B cell (primary cell): ENCODE measurements at places on chromosomes 3 and 15.

GRCh38 chr3:172438186-172438585 is 10.1 kb downstream of the GHSR start:
- no peak overlapping the region for H3K27ac ChIP-seq
- no peak for DNase-seq
- no peak overlapping the region for H3K4me3 ChIP-seq
- no peaks in the 10 kb centered on the region for H3K36me3 ChIP-seq
- H3K4me1 ChIP-seq = no peaks in the 10 kb centered on the region

DNA sequence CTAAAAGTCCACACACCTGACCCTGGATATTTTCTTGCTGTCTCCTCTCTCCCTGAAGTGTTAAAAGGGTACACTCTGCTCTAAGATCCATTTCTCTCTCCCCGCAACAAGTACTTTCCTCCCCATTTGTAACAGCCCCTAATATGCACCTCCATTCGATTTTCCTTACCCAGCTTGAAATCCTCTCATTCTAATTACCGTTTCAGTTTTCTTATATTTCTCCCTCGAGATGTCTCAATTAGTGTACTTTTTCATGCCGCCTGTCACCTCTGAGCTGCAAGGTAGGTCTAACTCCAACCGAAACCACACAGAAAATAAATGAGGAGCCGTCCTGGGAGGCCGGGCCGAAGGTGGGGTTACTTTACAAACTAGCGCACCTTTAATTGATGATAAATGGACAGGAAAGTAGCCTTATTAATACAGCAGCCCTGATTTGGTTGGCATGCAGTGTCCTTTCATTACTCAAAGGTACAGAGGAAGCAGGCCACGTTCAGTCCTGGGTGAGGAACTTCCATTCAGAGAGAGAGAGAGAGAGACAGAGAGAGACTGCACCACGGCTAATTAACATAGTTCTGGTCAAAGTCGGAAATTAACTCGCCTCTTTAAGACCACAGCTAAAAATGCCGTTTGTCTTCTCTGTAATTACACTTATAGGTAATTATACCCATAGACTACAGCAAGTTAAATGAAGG is 319.9 kb downstream of the ARRDC4 start:
- H3K4me1 ChIP-seq = no peaks in the 10 kb centered on the region
- no peak overlapping the region for H3K4me3 ChIP-seq
- no peaks in the 10 kb centered on the region for H3K36me3 ChIP-seq

GRCh38 chr3:12507591-12508281 is 23.5 kb downstream of the TSEN2 start:
- H3K36me3 ChIP-seq = peaks cover 17% of the 10 kb centered on the region
- DNase-seq = no peak
- no peak overlapping the region for H3K4me3 ChIP-seq
- no peaks in the 10 kb centered on the region for H3K4me1 ChIP-seq
- H3K27ac ChIP-seq = no peak overlapping the region

DNA sequence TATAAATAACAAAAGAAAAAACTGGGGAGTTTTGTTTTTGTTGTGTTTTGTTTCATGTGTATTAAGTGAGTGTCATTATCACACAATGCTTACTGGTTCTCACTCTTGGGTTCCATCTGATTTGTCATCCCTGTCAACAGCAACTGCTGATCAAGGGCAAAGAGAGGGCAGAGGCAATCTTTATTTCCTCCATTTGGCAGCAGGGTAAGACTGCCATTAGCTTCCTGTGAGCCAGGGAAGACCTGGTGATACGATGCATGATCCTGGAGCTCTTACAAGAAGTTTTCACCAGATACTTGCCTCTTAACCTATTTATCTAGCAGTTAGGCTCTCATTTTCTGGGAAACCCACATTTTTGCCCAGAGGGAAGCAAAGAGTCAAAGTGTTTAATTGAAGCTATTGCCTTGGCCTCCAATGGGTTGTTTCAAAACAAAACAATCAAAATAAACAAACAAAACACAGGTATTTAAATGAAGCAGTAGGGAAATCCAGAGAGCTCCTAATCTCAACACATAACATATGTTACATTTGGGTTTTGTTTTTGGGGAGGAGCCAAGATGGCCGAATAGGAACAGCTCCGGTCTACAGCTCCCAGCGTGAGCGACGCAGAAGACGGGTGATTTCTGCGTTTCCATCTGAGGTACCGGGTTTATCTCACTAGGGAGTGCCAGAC is 529.8 kb downstream of the MAGI1 start:
- H3K4me1 ChIP-seq = no peaks in the 10 kb centered on the region
- H3K27ac ChIP-seq = no peak overlapping the region
- H3K4me3 ChIP-seq = no peak overlapping the region
- no peaks in the 10 kb centered on the region for H3K36me3 ChIP-seq

DNA sequence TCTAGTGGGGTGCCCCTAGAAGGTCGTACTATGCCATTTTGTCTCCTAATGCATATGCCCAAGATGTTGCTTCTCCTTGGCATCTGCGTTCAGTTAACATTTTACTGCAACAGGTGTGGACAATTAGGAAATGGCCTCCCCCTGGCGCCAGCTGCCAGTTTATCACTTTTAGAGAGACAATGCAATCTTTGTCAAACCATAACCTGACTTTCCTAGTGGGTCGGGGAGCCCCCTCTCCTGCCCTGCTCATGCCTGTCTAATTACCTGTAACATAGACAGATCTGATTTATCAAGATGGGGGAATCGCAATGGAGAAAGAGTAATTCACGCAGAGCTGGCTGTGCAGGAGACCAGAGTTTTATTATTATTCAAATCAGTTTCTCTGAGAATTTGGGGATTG is 353.7 kb upstream of the SGO1 start:
- H3K4me3 ChIP-seq = no peak overlapping the region
- no peak for DNase-seq
- H3K4me1 ChIP-seq = no peaks in the 10 kb centered on the region
- H3K36me3 ChIP-seq = no peaks in the 10 kb centered on the region
- no peak overlapping the region for H3K27ac ChIP-seq

DNA sequence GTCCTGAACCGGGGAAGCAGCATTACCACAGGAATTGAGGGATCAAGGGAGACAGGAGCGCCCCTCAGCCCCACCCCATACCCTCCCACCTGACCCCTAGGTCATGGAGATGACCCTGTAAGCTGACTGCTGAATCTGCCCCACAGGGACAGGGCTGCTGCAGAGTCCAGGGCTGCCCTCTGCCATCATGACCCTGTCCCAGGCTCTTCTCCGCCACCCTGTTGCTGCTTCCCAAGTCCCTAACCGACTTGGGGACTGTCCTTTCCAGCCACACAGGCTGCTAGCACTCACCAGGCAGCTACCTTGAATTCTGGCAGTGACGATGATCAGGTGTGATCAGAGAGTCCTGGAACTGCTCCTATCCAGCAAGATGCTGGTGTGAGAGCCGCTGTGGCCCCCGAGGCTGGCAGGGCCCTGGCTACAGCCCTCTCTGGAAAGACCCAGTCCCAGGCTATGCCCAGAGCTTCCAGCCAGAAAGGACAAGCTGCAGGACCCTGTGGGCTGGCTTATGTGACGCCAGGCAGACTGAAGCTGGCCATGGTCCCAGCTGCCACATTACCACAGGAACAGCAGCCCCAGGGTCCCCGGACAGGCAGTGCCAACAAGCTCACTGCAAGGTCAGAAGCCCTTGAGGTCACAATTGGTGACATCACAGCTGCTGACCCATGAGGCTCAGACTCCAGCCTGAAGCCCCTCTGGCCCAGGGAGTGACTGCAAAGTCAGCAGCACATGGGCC is at the start of gene C3orf22:
Gene C3orf22, minus strand, starts transcription at position 597 of the 736 bp plus-strand sequence. CDS start 5,542 bp downstream, outside the sequence.
- H3K4me1 ChIP-seq = no peaks in the 10 kb centered on the region
- no peak within 1 kb of the TSS for H3K27ac ChIP-seq
- no peak within 1 kb of the TSS for H3K4me3 ChIP-seq
- no peaks in the 10 kb centered on the region for H3K27me3 ChIP-seq
